ENCODE measurements at places on chromosomes 3 and 15.

DNA sequence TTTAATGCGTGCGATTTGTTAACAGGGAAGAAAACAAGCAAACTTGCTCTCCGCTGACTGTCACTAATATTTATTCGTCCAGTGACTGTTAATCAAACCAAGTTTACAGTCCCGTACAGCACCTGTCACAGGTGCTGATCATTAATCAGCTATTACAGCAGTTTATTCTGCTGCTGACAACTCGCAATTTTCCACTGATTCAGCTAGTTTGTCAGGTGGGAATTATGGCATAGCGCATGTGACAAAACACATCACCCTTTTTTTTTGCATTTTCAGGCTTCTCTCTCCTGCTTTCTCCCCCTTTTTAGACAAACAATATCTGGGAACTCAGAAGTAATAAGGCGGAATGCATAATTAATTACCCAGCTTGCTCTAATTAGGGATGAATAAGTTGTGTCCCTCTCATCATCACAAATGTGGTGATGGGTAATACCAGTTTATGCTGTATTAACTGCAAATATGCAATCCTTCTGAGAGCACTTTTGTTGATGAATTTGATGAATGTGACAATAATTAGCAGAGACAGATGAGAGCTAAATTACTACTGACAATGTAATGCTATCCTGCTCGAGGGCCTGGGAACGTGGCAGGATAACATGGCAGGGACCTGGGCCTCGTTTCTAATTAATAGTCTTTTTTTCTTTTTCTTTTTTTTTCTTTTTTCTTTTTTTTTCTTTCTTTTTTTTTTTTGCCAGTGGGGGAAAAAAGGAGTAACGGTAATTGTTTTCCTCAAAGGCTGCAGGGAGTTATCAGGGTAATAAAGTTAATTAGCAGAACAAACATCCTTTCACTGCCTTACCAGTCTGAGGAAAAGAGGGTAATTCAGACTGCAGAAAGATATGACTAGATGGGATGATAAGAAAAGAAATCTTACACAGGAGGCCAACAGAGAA, 150.3 kb upstream of the SOX2 start:
- no peak for DNase-seq

GRCh38 chr3:150149651-150150051, 179.0 kb upstream of the PFN2 start:
- no peak for DNase-seq

- DNase-seq: no peak
These were observed 100.0 kb downstream of the CACNA2D3 start for GRCh38 chr3:54222316-54222715.

DNA sequence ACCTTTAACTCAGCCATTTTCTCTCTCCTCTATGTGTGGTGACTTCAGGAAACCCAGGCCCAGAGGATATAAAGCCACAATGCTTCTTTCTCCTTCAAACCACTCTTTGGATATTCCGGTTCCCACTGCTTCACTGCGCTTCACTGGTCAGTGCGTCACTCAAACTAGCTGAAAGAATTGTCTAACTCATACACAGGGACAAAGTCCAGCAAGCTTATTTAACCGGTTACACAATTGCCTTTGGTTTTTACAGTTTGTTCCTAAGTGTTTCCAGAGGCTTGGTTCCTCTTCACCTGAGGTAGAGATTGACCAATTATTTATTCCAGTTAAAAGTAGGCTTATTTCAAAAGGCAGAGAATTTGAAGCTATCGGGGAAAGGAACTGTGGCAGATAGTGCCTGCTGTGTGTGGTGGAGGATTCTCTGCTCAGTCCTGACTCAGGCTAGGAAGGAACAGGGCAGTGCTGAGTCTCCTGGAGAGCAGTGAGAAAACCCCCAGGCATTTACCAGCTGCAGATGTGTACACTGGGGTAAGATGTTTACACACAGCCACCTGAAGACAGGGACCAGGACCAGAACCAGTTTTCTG, at the start of gene HGD:
Gene HGD, minus strand, starts transcription at position 145 of the 587 bp plus-strand sequence. Its CDS starts 128 bp downstream, at position 17.
- DNase-seq: no peak

DNA sequence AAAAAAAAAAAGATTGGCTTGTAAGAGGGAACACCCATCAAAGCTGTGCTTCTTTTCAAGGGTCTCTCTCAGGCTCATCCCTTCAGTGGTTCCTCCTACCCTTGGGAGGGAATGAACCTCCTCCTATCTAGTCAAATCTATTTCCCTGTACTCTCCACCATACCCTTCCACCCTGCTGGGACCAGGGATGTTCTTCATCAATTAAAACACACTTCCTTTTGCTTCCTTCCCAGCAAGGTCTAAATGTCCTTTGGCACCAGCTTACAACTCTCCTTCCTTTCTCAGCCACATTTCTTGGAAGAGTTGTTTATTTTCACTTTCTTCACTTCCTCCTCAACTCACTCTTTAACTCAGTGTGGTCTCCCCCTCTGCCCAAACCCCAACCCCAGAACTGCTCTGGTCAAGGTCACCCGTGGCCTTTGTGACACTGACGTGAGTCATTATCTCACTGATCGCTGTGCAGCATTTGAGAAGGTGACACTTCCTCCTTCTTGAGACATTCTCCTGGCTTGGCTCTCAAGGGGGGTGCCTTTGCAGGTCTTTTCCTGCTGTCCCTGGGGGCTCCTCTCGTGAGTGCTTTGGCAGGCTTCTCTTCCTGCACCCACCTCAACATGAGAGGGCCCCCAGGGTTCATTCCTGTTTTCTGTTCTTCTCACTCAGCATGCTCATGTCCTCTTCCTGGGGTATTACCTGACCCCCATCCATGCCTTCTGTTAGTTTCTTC, 210.5 kb upstream of the TLE3 start:
- no peak for DNase-seq

DNA sequence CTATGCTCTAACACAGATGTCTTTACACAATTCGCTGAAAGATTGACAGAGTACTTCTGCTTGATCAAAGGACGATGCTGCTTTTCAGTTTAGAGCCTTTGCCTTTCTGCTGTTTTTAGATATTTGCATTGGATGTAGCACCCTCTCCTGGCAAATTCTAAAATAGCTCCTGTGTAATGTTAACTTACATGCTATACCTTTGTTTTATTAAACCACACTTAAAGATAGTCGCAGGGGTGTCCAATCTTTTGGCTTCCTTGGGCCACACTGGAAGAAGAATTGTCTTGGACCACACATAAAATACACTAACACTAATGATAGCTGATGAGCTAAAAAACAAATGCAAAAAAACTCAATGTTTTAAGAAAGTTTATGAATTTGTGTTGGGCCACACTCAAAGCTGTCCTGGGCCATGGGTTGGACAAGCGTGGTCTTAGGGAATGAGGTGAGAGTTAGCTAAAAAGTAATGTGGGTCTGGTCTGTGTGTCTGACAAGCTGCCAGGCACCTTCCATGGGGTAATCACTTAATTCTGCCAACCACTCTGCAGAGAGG, 62.9 kb downstream of the ATG7 start:
- DNase-seq: no peak

DNA sequence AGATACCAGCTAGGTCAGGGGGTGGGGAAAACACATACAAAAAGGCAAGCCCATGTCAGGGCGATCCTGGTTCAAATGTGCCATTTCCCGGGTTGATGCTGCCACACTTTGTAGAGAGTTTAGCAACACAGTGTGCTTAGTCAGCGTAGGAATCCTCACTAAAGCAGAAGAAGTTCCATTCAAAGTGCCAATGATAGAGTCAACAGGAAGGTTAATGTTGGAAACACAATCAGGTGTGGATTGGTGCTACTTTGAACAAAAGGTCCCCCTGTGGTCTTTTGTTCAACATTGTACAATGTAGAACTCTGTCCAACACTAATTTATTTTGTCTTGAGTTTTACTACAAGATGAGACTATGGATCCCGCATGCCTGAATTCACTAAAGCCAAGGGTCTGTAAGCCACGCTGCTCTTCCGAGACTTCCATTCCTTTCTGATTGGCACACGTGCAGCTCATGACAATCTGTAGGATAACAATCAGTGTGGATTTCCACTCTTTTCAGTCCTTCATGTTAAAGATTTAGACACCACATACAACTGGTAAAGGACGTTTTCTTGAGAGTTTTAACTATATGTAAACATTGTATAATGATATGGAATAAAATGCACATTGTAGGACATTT, 28.9 kb downstream of the TPM1 start:
- DNase-seq: no peak

DNA sequence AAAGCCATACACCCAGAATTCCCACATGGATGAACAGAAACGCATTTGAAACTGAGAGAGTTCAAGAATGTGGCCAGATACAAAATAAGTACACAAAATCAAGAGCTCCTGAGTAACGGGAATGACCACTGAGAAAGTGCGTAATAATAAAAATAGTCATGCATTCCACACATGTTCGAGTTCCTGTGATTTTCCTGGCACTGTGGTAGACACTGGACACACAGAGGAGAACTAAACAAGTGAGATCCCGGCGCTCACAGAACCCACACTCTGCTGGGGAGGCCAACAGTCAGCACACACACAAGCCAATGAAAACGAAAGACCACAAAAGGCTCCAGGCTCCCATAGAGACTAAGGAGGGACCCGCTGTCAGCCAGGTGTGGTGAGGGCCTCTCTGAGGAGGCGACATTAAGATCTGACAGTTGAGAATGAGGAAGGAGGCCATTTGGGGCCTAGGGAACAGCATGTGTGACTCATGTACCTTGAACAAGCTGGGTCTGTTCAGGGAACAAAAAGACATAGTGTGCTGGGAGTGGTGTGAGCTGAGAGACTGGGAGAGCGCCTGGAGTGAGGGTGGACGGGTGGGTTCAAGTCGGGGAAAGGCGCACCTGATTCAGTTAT, 5.1 kb downstream of the FAM107A start:
- no peak for DNase-seq

GRCh38 chr3:143348486-143349327, 229.1 kb downstream of the CHST2 start:
- no peak for DNase-seq

GRCh38 chr15:45473068-45473467, 49.5 kb downstream of the SLC30A4 start:
- no peak for DNase-seq

DNA sequence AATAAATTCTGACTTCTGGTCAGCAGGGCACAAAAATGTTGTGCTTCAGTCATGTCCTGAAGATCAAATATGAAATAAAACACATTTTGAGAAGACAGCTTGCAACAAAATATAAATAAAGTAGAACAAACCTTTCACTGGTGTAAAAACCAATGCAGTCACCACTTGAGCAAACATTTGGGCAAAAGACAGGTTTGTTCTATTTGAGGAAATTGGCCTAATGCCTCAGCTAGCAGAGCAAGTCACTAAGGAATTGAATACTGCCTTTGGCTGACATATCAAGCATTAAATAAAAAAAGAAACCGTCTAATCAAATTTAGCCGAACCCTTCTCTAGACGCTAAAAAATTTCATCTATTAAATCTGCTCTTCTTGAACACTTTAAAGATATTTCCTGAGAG, 475.4 kb upstream of the CNTN3 start:
- DNase-seq: no peak

DNA sequence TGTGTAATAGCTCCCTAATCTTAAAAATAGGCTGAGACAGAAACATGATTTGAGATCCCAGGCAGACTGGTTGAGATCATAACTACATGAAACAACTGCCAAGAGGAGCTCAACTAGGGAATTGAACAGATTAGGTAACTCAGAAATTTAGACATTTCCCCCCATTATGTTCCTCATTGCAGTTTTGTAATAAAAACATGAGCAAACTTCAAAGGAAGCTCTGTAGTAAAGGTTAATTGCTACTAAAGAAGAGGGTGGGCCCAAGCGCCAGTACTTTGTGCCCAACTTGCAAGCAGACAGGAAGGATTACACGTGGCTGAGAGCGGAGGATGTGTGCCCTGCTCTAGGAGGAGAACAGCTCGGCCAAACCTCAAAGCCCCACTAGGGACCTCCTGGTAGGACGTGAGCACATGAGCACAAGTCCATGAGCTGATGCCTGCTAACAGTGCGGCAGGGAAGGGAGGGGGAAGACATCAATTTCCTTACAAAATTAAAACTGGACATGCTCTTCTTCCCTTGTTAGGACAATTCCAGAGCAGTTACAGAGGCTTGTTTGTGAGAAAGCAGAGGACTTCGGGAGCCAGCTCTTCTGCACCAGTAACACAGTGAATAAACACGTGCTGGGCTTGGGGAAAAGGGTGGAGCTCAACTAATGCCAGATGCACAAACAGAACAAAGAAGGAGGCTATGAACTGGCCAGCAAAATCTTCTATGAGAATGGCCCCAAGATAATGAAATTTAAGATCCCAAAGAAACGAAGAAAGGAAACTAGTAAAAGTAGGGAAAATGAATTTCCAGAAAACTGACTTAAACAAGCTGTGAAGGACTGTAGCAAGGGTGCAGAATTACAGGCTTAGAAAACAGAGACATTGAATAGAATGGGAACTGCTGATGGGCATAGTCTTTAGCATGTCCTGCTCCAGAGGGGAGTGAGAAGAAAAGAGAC, 275.5 kb downstream of the MECOM start:
- DNase-seq: no peak

GRCh38 chr3:120615847-120616609, 19.9 kb downstream of the NDUFB4 start:
- no peak for DNase-seq

GRCh38 chr3:157238457-157238856, 78.5 kb upstream of the CCNL1 start:
- DNase-seq: no peak

GRCh38 chr3:106030627-106030963, 161.8 kb upstream of the CBLB start:
- DNase-seq: no peak

DNA sequence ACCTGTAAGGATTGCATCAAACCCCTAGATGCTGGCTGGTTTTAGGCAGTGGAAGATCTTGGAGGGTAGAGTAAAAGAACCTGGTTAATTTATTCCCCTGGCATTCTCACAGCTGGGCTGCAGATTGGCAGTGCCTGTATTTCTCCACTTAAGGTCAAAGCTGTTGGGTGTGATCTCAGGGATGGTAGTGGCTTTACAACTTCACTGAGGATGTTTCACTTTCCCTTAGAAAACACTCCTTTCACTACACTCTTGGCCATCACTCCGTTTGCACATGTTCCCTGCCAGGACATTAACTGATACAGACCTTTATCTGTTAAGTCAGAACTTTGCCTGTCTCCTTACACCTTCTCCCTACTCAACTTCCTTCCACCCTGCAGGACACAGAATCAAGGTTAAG, 779.1 kb upstream of the SEMA6D start:
- no peak for DNase-seq

- no peak for DNase-seq
These were observed 328.7 kb downstream of the ZNF621 start for GRCh38 chr3:40853474-40853873.

DNA sequence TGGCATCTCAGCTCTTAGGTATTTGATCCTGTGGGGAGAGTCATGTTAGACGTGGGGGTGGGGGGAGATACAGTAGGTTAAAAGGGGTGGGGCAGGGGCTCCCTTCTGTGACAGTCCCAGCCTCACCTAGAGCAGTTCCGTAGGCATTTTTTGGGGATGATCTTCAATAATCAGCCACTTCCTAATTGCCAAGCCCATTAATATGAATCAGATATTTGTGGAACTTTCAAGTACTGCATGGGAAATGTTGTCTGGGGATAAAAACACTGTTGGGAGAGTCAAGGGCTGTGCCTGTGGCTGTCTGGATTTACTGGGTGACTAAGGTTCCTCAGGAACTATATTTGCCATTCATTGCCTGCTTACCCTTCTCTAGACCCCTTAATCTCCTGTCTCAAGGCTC, 9.5 kb downstream of the C3orf52 start:
- DNase-seq: no peak

- no peak for DNase-seq
These were observed 37.8 kb upstream of the ANPEP start for GRCh38 chr15:89852342-89852995.

- DNase-seq: no peak
These were observed 48.3 kb upstream of the DNAJC13 start for GRCh38 chr3:132368962-132369361.
